ENCODE measurements at places on chromosomes 1 and 21.

GRCh38 chr1:157170677-157171515 lies 32.7 kb upstream of the ETV3 start:
- DNase-seq: no peak

DNA sequence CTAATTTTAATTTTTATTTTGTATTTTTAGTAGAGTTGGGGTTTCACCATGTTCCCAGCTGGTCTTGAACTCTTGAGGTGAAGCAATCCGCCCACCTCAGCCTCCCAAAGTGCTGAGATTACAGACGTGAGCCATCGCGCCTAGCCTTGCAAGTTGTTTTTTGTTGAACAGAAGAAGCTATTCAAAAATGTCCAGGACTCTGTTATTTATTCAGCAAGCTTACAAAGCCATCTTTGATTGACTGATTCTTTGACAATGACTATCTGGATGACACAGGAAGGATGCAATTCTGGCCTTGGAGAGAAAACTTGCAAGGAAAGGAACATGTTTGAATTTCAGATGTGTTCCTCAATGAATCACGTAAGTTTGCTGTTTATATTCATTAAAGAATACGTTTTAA lies 63.5 kb downstream of the MAP3K7CL start:
- no peak for DNase-seq

DNA sequence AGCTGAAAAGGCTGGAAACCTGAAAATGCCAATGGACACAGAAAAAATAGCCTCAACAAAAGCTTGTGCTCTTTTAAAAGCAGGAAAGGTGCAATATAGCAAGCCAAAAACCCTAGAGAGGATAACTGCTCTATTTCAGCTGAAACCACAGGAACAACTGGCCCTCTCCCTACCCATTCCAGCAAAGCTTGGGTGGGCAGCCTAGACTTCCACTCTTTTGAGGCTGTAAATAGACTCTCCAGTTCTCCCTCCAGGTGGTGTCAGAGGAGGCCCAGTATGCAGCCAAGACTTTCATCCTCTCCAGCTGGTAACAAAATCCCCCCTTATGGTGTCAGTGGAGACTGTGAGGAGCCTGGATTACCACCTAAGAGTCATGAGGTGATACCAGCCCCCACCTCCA lies 206.9 kb upstream of the PLD5 start:
- no peak for DNase-seq

GRCh38 chr1:45569962-45570581 lies 13.8 kb upstream of the NASP start:
- DNase-seq: peak; percentile 56

DNA sequence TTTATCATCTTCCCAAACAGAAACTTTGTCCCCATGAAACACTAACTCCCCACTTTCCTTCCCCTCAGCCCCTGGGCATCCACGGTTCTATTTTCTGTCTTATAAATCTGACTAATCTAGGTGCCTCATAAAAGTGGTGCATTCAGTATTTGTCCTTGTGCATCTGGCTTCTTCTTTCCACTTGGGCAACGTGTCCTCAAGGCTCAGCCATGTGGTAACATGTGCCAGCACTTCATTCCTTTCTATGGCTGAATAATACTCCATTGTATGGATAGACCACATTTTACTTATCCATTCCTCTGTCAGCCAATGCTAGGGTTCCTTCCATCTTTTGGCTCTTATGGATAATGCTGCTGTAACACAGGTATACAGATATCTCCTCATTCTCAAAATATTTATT lies 305.0 kb upstream of the RUNX1 start:
- DNase-seq: no peak

DNA sequence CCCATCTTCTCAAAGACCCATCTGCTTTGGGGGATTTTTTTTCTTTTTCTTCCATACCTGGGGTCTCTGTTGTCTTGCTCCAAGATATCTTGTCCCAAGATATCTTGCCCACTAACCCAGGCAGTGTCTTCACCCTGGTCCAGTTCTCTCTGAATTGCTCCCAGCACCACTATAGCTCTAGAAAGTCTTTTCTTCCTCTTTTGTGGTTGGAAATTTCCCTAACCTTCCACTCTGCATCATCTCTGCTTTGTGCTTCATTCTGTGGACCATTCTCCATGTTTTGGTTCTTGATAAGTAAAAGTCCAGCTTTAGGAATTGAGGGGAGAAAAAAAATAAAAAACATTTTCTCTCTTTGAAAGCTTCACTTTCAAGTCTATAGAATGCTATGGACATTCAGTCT lies 20.9 kb downstream of the STYXL2 start:
- DNase-seq: no peak

- peak; percentile 63 for DNase-seq
Measured at GRCh38 chr1:112716133-112716720, 1.1 kb upstream of the PPM1J start.

- DNase-seq: no peak
Measured at GRCh38 chr1:4752059-4752458, 97.7 kb downstream of the AJAP1 start.

DNA sequence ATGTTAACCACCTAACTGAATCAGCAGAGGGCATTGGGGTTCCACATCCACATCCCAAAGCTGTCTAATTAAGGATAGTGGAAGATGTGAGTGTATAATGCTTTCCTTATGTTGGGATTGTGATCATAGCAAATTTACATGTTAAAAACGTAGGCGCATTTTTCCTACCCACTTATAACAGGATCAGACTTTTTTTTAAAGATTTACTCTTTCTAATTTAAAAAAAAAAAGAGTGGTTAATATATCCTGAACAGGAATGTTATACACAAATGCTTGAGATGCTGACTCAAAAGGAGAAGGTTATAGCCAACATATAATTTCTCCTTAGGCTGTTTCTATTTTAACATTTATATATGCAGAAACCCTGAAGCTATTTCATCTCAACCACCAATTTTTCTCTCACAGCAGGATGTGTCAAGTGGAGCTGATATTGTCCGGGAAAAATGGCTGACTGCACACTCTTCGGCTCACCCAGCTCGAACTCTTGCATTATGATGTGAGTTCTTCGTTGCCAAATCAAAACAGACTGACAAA lies 40.3 kb downstream of the RGS5 start:
- no peak for DNase-seq

GRCh38 chr1:230588323-230588746 lies 53.9 kb upstream of the COG2 start:
- DNase-seq: no peak

GRCh38 chr1:91606546-91607078 lies 106.0 kb downstream of the CDC7 start:
- DNase-seq: no peak

DNA sequence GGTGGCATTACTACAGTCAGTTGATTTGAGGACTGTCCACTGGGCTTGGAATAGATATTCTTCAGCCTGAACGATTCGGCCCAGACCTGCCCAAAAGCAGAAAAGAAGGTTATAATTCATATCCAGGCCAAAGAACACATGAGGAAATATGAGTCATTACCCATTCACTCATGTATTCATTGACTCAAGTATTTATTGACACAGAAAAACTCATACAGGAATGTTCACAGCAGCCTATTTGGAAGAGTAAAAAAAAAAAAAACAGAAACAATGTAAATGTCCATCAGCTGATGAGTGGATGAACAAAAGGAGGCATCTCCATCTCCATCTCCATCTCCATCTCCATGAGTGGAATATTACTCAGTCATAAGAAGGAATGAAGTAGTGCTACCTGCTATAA lies 15.9 kb downstream of the ZMYND12 start:
- no peak for DNase-seq

DNA sequence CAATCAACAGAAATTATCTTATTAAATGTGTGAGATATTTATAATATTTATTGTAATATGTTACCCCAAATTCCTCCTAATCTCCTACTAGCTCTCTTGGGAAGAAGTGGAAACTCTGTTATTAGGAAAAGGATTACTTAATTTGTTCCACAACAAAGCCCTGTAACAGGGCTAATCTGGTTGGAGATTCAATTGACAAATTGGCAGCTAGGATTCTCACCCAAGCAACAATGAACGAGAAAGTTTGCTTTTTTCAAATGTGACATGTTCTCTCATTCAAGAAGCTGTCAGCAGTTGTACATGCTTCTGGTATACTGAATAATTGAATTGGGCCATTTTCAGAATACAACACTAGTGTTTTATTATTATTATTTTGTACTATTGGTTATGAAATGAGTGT lies 367.9 kb upstream of the ADGRL4 start:
- DNase-seq: no peak

GRCh38 chr1:103365860-103366569 lies 159.5 kb upstream of the RNPC3 start:
- DNase-seq: no peak

DNA sequence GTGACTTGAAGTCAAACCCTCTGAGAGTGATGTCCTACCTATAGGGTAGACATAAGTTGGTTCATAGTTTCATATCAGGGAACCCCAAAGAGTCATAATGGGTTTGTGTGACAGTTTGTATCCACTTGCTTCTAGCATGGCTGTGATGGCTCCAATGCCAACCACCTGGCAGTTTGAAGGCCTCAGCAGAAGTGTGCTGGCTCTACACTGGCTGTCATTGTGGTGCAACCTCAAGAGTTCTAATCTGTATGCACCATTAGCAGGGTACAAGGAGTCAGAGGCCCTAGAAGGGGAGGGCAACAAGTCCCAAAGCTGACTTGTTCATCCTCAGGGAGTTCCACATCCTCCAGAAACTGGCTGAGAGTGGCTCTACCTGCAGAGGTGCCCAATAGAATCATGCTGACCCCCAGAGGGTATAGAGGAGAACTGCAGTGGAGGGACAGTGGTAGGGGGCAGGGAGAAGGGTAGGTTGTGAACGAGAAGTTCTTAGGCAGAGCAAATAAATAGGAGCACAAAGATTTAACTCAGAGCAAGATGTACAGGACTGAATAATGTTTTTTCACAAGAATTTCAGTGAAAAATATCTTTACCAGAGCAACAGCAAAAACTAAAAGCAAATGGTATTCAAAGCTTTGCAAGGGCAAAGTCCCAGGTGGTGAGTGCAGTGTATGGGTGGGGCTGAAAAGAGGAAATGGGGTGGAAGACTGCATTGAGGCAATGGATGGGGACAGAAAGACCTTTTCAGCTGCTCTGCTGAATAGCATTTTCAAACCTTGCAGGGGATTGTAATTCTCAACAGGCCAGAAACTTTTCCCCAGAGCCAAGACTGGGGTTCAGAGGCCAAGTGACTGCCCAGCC lies 3.2 kb downstream of the FCRL2 start:
- no peak for DNase-seq

DNA sequence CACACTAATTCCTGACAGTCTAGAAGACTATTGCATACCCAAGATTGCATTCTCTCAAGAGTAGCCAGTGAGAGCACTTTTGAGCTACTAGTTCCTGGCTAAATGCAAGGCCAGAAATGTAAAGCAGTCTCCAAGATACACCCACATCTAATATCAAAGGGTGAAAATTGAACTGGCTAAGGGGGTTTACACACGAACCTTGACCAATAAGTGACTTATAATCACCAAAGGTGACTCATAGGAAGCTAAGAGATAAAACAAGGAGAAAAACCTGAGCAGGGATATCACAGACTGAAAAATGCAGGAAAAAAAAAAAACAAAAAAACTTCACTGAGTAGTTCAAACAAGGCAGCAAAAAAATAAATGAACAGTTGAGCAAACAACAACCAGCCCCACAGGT lies 172.2 kb upstream of the RRP15 start:
- no peak for DNase-seq

DNA sequence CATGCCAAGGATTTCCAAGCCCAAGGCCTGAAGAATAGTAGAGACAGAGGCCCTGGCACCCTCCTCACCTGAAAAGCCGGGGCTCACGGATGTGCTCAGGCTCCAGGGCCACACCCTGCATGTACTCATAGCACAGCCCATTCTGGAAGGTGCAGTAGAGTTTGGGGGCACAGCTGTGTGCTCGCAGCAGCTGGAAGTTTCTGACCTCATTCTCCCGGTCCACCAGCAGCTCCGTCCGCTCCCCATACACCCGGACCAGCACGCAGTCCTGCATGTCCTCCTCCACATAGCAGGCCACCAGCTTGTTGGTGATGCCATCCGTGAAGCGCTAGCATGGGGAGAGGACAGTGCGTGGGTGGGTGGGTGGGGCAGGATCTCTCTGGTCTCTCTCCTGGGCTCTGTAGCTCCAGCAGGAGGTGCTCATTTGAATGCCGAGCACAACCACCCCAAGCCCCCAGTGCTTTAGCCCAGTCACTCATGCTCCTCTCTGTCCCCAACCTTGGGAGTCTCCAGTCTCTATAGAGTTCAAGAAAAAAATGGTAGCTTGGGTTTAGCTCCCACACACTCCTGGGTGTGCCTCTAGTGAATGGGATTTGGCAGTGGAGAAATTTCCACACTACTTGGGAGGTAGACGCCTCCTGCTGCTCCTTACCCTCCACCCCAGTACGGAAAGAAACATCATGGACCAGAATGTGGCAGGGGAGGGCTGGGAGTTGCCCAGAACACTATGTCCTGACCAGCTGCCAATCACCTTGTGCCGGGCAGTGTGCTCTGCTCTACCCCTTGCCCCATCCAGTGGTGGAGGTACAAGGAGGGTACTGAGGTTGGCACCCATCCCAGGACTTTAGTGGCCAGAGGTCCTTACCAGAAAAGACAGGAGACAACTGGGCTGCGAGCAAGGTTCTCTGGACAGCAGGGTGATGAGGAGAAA lies 1.9 kb downstream of the ETNK2 start:
- no peak for DNase-seq

GRCh38 chr1:89878256-89878655 lies 57.4 kb downstream of the LRRC8D start:
- no peak for DNase-seq

DNA sequence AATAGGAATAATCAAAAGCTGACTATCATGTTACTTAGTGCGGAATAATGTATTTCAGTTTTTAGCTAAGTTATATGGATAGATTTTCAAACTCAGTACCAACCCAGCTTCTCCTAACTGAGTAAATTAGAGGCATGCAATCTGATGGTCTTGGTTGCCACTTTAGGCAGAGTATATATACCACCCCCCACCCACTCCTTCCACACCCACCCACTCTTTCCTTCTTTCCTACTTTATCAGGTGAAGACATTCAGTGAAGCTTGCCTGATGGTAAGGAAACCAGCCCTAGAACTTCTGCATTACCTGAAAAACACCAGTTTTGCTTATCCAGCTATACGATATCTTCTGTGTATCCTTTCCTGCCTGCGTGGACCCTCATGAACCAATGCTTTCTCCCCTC lies 36.3 kb downstream of the DAP3 start:
- no peak for DNase-seq

GRCh38 chr1:216818284-216818683 lies 95.1 kb upstream of the ESRRG start:
- no peak for DNase-seq

DNA sequence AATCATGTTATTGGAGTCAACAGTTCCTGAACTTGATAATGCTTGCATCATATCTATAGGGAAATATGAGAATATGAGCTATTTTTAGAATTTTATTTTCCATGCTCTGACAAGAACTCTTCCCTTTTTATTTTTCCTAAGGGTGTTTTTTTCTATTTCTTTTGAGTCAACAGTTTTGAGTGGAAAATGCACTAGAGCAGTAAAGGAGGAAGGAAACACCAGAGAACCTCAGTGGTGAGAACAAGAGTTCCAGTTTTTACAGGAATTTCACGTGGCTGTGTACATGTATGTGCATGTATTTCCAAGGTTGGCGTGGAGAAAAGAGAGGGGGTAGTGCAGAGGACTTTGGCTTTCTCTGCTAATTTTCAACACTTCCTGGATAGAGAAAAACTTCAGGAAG lies 63.6 kb upstream of the TNFSF18 start:
- DNase-seq: no peak
